ENCODE measurements at places on chromosomes 12 and 14.

DNA sequence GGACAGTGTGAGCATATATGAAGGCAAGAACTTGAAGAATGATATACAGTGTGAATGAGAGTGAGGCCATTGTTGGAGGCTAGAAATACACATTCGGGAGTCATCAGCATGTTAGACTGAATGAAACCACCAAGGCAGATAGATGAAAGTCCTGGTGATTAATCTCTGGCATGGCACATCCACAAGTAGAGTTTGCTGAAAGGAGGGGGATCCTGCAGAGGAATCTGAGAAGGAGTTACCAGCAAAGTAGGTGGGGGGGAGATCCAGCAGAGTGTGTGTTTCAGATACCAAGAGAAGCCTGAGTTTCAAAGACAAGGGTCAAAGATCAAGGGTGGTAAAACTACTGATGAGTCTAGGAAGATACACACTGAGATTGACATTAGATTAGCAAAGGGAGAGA is 426.7 kb upstream of the DCN start:
- DNase-seq, result no peak

DNA sequence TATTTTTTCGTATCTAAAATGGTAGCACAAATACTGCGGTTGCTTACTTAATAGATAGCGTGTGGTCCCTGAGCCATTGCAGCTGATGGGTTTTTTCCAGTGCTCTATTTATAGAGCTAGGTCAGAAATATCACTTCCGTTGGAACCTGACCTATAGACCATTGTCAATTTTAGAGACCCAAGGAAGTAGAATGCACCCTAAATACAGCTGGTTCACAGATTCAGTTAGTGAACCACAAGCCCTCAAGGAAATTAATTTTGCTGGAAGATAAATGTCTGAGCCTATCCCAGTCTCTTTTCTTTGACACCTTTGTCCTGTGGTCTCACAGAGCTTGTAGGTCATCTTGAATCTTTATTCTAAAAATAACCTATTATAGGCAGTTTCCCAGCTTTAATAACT is 391.0 kb downstream of the ZFP36L1 start:
- DNase-seq, result no peak

DNA sequence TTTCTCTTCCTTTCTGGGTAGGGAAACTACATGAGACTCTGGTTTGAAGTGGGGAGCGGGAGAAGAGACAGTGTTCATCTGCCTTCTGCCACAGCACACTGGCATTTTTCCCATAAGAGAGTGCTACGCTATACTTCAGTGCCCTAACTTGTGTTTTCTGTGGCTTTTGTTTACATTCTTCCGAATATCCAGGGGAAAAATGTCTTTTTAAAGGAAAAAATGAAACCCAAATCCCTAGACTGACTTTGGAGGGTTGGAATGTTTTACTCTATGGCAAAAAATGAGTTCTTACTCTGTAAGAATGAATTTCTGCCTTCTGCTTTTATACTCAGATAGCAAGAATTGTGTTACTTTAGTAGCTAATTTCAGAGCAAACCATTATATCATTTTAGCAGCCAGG is 88.1 kb upstream of the TMEM263 start:
- no peak for DNase-seq

- DNase-seq, result no peak
Observed at GRCh38 chr12:127358888-127359287, 908.1 kb upstream of the TMEM132C start.

GRCh38 chr14:98798099-98798498 is 473.9 kb downstream of the BCL11B start:
- no peak for DNase-seq

DNA sequence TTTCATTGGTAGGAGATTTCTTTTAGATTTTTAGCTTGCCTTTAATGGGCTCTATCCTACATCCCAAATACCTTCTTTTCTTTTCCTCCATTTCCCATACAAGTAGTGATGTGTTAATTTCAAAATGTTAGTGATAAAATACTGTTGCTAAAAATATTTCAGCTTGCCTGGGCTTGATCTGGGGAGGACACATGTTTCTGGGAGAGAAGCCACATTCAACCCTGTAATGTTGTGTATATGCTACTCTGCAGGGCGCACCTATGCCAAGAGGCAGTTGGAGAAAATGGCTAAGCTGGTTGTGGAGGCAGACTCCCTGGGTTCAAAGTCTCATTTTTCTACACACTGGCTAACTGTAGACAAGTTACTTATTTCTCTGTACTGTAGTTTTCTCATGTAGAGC is 26.3 kb downstream of the FLRT2 start:
- no peak for DNase-seq
